ENCODE measurements at places on chromosomes 1 and 21.

DNA sequence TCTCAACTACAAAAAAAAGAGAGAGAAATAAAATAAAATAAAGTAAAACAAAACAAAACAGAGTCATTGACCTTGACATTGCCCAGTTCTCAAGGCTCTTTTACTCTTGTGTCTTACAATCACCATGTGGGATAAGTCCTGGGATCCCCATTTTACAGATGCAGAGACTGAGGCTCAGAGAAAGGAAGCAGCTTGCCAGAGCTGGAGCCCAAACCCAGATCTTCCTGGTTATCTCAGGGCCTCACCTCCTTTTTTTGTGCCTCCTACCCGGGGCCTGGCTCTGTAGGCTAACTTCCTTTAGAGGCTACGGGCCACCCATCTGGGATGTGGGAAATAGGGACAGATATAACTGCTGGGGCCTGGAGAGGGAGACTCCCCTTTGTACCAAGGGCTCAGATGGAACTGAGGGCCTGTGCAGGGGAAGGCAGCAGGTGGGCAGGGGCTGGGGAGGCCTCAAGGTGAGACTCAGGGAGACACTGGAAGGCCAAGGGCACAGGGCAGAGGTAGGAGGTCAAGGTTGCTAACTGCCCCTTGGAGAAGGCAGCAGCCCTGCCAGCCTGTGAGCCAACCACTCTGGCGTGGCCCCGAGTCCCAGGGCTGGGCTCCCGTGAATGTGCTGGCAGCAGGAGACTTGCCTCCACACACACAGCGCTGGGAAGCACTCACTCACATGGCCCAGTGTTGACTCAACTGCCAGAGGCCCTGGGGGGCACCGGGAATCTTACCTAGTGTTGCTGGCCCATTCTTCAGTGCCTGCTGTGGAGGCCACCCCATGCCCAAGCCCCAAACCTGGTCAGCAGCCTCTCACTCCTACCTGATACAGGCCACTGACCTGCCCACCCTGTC lies 6.5 kb upstream of the ECE1 start:
- DNase-seq: no peak

DNA sequence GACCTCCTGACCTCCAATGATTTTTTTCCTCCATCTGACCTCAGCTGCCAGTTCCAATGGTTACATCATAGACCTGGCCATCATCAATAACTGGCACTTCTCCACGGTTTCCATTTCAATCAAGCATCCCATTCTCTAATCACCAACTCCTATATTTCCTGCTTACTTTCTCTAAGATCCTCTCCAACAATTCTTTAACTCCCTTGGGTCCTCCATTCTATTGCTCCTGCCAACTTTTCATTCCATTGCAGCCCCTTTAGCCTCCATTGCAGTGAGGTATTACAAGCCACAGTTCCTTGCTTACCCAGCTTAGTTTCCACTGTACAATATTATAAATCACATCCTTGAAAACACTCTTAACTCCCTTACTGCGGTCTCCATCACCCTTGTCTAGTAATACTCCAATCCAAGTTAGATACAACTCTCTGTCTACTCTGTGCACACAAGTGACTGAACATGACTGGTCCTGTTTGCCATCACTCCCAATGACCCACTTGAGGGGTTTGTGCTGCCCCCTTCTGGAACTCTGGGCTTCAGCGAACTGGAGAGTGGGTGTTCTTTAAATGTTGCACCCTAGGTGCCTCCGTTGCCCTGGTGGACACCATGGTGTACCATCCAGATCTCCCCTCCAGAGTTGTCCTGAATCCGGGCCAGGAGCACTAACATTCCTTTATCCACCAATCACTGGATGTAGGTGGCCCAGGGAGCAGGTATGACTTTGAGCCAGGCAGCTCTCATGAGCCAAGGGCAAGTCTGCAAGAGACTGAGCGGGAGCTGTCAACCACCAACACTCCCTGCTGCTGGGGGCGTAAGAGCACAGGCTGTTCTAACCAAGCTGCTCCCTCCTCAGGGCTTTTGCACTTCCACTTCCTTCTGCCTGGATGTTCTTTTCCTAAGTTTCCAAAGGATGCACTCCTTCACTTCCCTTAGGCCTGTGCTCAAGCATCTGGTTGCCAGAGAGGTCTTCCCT lies 3.7 kb upstream of the FNDC7 start:
- DNase-seq: peak; percentile 79

DNA sequence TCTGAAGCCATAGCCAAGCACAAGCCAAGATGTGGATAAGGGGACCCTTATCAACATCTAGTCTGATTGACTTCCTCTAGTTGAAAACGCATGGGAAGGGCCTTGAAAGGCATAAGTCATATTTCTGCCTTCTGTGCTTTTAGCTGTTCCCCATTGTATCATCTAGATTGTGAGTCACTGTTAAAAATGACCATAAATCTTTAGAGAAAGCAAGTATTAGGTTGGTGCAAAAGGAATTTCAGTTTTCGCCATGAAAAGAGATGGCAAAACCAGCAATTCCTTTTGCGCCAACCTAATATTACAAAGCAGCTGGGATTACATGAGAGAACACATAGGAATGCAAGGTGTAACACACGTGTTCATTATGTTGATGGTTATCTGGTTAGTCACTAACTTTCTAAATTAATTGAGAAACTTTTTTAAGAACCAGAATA lies 63.6 kb downstream of the CLIC6 start:
- DNase-seq: no peak

GRCh38 chr1:89261926-89262515 lies 10.6 kb downstream of the GBP5 start:
- no peak for DNase-seq

DNA sequence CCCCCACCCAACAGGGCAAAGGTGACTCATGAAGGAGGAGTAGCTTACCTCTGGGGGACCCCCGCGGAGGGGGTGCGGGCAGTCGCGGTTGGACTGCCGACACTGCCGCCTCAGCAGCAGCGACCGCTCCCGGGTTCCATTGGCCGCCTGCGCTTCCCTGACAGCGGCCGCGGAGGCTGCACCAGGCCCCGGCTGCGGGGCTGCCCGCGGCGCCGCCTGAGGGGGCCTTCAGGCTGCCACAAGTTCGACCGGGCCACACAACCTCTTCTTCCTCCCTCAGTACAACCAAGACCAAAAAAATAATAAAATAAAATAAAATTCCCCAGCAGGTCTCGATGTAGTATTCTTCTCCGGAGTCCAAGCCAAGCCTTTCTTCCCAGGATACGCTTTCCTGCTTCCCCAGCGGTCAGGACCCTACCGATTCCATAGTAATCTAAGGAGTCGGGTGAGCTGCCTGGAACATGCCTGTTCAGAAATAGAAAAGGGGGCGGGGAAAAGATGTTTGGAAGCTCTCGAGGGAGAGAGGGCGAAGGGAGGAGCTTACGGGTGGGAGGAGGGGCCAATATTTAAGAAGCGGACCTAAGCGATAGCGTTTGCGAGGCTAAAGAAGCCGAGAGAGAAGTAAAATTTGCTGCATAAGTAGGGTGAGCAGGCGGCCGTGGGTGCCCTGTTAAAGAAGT lies at the start of gene PI4KB:
Gene PI4KB, minus strand, starts transcription at position 194 of the 680 bp plus-strand sequence. CDS start 10,935 bp downstream, outside the sequence.
- peak; percentile 97 for DNase-seq

Measured in CD4-positive, alpha-beta T cell treated with Interleukin-12 subunit alpha and Interleukin-12 subunit beta, for 1 hour (primary cell).